ENCODE measurements at places on chromosomes 11 and 22. TPM values are rescaled to one million over a fixed set of nuclear protein-coding genes. Genes with fewer than 3 reads are reported as not detected.
A peak's percentile ranks its signal among the peaks of the same experiment; 100 is the strongest.

Gene XKR3
- not detected for total RNA-seq

Gene C1QTNF4
- total RNA-seq = 0.71 TPM

Gene GGTLC2
- total RNA-seq = not detected

GRCh38 chr11:86119077-86119476 lies 50.2 kb upstream of the PICALM start:
- no peaks in the 10 kb centered on the region for H3K4me1 ChIP-seq
- no peaks in the 10 kb centered on the region for H3K27me3 ChIP-seq
- no peak for DNase-seq

DNA sequence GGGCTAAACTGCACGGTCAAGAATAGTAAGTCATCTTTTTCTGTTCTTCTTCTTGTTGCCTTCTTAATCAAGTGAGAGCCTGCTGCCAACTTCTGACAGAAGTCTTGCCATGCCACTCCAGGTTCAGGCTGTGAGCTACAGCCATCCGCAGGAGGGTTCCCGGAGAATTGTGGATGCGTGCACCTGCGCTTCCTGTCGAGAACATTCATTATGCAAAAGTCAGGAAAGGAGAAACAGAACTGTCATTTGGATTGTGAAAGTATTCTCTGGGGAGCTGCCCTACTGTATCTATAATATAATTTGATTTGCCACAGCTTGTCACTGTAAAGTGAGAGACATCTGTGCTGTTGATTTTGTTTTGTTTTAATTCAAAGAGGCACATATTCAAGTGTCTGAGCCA lies 12.3 kb downstream of the IL17RA start:
- no peaks in the 10 kb centered on the region for H3K4me1 ChIP-seq
- no peaks in the 10 kb centered on the region for H3K36me3 ChIP-seq
- no peak overlapping the region for H3K4me3 ChIP-seq
- no peak for DNase-seq
- H3K27ac ChIP-seq = no peak overlapping the region

DNA sequence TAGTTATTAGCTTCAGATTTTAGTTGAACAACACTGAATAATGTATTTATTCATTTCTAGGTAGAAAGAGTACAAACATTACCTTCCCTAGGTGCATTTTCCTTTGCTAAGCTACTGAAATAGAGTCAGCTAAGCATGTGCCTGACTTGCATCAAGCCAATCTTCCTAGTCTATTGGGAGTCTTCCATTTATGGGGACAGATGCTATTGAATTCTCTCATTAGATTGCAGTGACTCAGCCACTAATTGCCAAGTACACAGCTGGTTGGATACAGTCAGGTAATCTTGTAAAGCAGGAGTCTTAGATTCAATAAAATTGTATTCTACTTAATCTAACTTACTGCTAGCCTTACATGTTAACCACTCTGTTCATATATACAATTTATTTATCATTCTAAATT lies 55.2 kb upstream of the RPS13 start:
- no peak for DNase-seq
- H3K36me3 ChIP-seq = peaks cover 59% of the 10 kb centered on the region
- H3K27ac ChIP-seq = no peak overlapping the region

GRCh38 chr11:15969281-15969680 lies 387.1 kb downstream of the SOX6 start:
- H3K4me1 ChIP-seq = peaks cover 39% of the 10 kb centered on the region
- DNase-seq = peak; percentile 76
- H3K27ac ChIP-seq = peak overlapping the region; percentile 91
- H3K36me3 ChIP-seq = no peaks in the 10 kb centered on the region
- peak overlapping the region; percentile 47 for H3K4me3 ChIP-seq

- H3K4me1 ChIP-seq = no peaks in the 10 kb centered on the region
- no peak overlapping the region for H3K4me3 ChIP-seq
- no peak for DNase-seq
These were observed 97.7 kb downstream of the TP53I11 start for GRCh38 chr11:44852952-44853351.

DNA sequence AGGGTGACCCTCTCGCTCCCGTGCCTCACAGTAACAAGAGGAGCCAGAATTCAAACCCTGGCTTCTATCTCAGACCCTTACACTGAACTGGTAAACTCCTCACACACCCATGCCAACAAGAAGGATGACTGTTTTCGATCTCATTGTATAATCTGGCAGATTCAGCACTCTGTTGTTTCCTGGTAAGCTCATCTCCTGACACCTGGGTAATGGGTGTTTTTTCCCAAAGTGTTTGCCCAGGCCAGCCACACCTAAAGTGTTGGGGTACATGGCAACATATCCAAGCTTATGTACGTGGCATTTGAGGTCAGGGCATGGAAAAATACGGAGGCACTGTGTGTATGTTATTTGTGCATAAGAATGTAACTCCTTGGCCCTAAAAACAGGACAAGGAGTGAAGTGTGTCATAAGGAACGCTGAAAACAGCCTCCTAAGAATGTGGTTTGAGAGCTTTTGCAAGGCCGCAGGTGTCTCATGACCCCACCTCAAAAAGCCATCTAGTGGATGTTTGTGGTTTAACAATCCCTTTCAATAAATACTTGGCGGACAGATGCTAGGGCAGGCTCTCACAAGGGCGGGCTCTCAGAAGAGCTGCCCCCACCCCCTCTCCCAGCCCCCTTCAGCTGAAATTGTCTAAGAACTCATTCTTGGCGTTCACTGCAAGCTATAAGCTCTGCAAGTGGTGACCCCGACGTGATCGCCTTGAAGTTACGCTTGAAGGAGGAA lies at the start of gene MS4A15:
Gene MS4A15 (plus strand): TSS at position 561 of the 726 bp plus-strand sequence. CDS start 6,867 bp downstream, outside the sequence.
- no peaks in the 10 kb centered on the region for H3K27me3 ChIP-seq
- H3K27ac ChIP-seq = no peak within 1 kb of the TSS
- H3K36me3 ChIP-seq = no peaks in the 10 kb centered on the region
- no peak for DNase-seq

GRCh38 chr11:69088676-69089146 lies 40.0 kb downstream of the TPCN2 start:
- no peaks in the 10 kb centered on the region for H3K36me3 ChIP-seq
- DNase-seq = peak; percentile 47
- peak overlapping the region; percentile 36 for H3K27ac ChIP-seq
- H3K4me1 ChIP-seq = peaks cover 2% of the 10 kb centered on the region
- H3K27me3 ChIP-seq = no peaks in the 10 kb centered on the region

DNA sequence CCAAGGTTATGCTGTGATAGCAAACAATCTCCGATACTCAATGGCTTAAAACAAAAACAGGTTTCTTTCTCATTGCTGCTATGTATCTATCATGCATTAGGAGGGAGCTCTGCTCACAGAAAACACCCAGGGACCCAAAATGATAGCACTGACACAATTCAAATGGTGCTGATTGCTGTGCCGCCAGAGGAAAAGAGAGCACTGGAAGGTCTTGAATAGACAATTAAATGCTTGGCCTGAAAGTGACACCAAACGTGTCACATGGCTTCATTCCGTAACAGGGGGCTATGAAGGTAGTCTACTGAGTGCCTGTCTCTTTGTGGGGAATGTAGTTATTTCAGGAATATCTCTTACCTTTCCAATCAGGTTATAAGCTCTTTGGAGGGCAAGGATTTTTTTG lies 94.2 kb downstream of the FAR1 start:
- no peak overlapping the region for H3K4me3 ChIP-seq
- no peaks in the 10 kb centered on the region for H3K36me3 ChIP-seq
- H3K27ac ChIP-seq = no peak overlapping the region
- no peaks in the 10 kb centered on the region for H3K27me3 ChIP-seq
- no peak for DNase-seq

DNA sequence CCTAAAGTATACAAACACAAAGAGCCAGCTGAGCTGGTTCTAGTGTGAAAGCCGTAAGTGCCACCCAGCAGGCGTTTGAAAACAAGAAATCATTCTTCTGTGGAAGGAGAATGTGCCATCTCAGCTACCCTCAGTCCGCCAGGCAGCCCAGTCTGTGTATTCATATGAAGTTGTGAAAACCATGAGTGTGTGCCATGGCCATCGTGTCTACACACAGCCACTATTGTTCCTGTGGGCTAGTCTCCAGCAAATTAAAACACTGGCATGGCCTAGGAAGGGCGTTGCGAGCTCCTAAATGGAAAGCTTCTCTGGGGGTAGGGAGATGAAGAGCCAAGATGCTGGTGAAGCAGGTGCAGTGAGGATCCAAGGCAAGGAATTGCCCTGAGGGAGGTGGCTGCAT lies 51.5 kb upstream of the HORMAD2 start:
- H3K27me3 ChIP-seq = no peaks in the 10 kb centered on the region
- no peak overlapping the region for H3K27ac ChIP-seq
- no peaks in the 10 kb centered on the region for H3K36me3 ChIP-seq
- H3K4me1 ChIP-seq = peaks cover 24% of the 10 kb centered on the region
- H3K4me3 ChIP-seq = no peak overlapping the region

DNA sequence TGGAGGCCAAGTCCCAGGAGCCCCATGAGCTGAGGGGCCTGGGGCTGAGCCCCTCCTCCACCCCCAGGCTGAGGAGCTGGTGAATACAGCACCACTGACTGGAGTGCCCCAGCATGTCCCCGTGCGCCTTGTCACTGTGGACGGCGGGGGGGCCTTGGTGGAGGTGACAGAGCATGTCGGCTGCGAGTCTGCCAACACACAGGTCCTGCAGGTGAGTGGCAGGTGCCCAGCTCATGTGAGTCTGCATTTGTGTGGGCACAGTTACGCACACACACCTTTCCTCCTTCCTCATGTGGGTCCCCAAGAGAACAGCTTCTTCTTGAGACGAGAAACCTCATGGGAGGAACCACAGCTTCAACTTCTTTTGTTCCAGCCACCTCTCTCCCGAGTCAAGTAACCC lies 7.7 kb downstream of the TMEM132A start:
- H3K4me3 ChIP-seq = no peak overlapping the region
- H3K27me3 ChIP-seq = peaks cover 6% of the 10 kb centered on the region
- H3K27ac ChIP-seq = no peak overlapping the region
- H3K36me3 ChIP-seq = no peaks in the 10 kb centered on the region
- no peak for DNase-seq

DNA sequence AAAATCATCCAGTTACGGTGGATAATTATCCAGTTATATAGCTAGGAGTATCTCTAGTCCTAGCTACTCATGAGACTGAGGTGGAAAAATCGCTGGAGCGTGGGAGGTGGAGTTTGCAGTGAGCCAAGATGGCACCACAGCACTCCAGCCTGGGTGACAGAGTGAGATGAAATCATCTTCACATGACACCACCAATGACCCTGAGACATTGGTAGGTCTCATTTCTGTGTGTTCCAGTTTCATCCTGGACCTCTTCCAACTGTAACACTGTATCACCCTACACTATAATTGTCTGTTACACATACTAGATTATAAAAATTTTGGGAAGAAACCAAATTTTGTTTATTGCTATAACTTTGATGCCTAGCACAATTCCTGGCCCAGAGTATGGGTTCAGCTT lies 446.8 kb downstream of the TMEM135 start:
- H3K27ac ChIP-seq = no peak overlapping the region
- no peaks in the 10 kb centered on the region for H3K27me3 ChIP-seq
- no peak overlapping the region for H3K4me3 ChIP-seq
- H3K4me1 ChIP-seq = no peaks in the 10 kb centered on the region

DNA sequence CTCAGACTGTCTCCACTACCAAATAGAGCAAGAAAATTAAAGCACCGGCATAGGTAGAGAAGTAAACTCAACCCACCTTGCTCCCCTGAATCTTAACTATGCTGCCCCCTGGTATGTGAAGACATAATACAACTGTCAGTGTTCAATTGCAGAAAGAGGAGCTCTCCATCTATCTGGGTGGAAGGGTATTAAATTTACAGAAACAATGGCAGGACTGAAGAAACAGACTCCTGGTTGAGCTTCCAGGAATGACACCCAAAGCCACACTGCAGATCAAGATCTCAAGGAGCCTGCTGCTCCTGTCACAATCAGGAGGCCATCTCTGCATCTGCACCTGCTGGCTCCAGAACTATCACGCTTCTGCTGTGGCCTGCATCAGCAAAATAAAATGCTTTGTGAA lies 132.1 kb upstream of the BMAL1 start:
- no peak overlapping the region for H3K4me3 ChIP-seq
- no peaks in the 10 kb centered on the region for H3K4me1 ChIP-seq
- no peak for DNase-seq
- no peaks in the 10 kb centered on the region for H3K27me3 ChIP-seq
- H3K36me3 ChIP-seq = no peaks in the 10 kb centered on the region
- H3K27ac ChIP-seq = no peak overlapping the region

DNA sequence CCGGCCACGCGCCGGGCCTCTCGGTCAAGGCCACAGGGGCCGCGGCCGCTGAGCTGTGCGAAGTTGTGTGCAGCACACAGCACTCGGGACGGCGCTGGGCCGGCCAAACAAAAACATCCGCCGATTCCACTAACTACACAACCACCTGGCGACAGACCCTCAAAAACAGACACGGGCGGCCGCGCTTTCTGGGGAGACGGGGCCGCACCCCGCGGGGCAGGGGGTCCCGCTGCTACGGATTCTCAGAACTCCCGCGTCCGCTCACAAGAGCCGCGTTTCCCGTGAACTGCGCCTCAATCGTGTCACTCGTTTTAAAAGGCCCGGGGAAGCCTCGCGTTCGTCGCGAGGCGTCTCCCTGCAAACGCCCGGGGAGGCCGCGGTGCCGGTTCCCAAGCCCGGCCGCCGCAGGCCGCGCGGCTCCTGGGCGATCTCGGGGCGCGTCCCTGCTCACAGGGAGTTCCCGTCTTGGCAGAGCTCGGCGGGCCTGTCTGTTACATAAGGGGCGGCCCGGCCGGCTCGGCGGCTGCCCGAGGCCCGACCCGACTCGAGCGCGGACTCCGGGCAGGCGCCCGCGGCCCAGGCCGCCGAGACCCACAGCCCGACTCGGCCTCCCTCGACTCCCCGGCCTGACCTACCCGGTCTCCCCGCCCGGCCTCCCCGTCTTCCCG lies 936 bp downstream of the BRD1 start:
- H3K36me3 ChIP-seq = peaks cover 3% of the 10 kb centered on the region
- peaks cover 36% of the 10 kb centered on the region for H3K4me1 ChIP-seq
- peak overlapping the region; percentile 66 for H3K4me3 ChIP-seq
- H3K27ac ChIP-seq = peak overlapping the region; percentile 72
- peak; percentile 46 for DNase-seq
- no peaks in the 10 kb centered on the region for H3K27me3 ChIP-seq

- H3K27me3 ChIP-seq = no peaks in the 10 kb centered on the region
- H3K4me3 ChIP-seq = no peak overlapping the region
- peaks cover under 1% of the 10 kb centered on the region for H3K4me1 ChIP-seq
- H3K27ac ChIP-seq = no peak overlapping the region
These were observed 12.7 kb downstream of the TRMU start for GRCh38 chr22:46348099-46348695.

DNA sequence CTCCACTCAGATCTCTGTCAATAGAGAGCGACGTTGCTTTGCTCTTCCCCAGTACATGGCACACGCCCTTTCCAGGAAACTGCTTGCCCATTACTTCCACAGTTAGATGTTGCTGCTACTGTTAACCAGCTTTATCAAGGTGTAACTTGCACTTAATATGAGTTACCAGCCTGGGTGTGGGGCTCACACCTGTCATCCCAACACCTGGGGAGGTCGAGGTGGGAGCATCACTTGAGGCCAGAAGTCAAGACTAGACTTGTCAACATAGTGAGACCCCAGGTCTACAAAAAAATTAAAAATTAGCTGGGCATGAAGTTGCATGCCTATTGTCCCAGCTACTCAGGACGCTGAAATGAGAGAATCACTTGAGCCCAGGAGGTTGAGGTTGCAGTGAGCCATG lies 177.1 kb upstream of the B3GAT1 start:
- no peak overlapping the region for H3K4me3 ChIP-seq
- no peak overlapping the region for H3K27ac ChIP-seq
- DNase-seq = no peak
- H3K27me3 ChIP-seq = no peaks in the 10 kb centered on the region

- no peak overlapping the region for H3K27ac ChIP-seq
- H3K4me1 ChIP-seq = peaks cover 14% of the 10 kb centered on the region
- no peak for DNase-seq
- H3K27me3 ChIP-seq = no peaks in the 10 kb centered on the region
- no peaks in the 10 kb centered on the region for H3K36me3 ChIP-seq
- no peak overlapping the region for H3K4me3 ChIP-seq
These were observed 20.9 kb downstream of the LRFN4 start for GRCh38 chr11:66877588-66878385.

Measured in gastrocnemius medialis (tissue), 4 donors.